Inflammatory macrophage treated with lipopolysaccharide for 1 hour (primary cell): ENCODE measurements at places on chromosomes 7 and 10.

DNA sequence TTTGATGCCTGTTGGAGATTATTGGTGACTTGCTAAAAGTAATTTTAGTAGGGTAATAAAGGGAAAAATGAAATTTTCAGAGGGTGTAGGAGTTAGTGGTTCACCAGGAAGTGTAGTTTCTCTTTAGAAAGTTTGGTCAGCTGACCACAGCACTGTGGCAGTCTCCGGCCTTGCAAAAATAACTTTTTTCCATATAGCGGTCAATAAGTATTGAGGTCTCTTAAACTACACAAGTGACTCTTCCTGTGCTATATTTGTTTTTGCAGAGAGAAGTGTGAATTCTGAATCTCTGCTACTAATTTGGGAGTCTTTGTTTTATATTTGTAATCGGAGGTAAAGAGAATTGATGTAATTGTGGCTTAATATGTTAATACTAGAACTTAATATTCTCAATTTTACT is 24.3 kb downstream of the PTPN12 start:
- peak; percentile 35 for DNase-seq

DNA sequence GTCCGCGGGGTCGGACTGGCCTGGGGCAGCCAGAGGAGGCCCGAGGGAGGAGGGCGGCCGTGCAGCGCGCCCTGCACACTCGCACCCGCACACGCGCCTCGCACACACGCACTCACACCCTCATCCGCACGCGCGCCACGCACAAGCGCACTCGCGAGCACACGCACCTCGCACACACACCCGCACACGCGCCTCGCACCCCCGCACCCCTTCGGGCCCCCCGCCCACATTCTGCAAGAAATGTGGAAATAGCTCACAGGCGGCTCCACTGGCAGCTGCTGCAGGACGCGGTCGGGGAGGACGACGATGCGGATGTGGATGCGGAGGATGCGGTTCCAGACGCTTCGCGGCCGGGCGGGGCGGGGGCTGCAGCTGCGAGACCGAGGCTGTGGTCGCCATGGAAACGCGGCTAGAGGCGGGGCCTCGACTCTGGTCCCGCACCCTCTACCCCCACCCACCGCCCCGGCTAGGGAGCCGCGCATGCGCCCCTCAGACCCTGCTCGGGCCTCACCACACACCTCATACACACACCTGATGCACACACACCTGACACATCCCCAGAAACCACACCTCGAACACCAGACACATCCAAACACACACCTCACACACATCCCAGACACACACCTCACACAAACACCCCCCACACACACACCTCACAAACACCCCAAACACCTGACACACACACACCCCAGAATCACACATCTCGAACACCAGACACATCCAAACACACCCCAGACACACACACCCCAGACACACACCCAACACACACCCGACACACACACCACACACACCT is at the start of gene CALY:
CALY (minus strand) TSS at position 320 of the 793 bp plus-strand sequence. CDS start 7,907 bp downstream, outside the sequence.
- DNase-seq: no peak

DNA sequence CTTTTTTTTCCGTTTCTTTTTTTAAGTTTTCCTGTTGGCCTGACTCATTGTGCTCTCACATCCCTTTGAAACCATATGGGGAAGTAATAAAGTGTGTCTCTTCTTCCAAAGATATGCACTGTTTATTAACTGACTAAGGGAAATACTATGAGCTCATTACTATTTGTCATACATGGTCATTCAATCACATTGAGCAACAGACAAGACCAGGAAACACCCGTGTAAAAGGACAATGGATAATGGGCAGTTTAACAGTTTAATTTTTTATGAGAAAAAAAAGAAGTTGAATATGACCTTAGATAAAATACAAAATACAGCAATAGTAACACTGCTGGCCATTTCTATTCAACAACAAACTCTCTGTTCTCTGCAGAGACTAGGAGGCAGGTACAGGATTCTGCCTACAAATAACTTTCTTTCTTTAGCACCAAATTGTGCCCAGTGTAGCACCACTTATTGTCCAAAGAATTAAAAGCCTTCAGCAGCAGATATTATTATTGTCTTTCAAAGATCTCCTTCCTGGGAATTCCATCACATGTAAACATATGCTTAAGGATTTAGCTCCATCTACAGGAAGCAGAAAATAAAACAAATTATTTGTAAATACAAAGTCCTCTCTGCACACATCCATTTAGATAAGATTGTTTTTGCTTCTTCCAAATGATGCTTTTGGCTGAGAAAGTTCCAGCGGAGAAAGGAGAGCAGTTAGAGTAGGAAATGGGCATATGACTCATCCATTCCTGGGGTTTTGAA is 55.0 kb upstream of the AKR1E2 start:
- peak; percentile 94 for DNase-seq

DNA sequence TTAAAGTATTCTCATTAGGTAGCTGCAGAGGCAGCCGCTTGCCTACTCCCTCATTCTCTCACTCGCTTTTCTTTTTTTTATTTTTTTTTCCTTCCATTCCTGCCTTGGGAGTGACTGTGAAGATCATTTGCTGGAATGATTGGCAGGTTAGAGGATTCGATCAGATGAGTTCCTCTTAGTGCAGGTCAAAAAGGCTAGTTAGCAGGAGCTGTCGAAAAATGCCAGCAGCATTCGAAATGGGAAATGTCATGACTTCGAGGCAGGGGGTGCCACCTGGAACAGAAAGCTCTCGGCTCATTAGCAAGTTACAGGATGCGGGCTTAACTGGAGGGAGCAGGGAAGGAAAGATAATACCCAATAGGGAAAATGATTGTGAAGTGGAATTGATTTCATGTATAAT is 137.5 kb upstream of the FZD1 start:
- DNase-seq: no peak

GRCh38 chr10:71471957-71472365 is 75.2 kb downstream of the CDH23 start:
- no peak for DNase-seq

- DNase-seq: no peak
Observed at GRCh38 chr7:133698127-133698526, 429.0 kb upstream of the LRGUK start.

DNA sequence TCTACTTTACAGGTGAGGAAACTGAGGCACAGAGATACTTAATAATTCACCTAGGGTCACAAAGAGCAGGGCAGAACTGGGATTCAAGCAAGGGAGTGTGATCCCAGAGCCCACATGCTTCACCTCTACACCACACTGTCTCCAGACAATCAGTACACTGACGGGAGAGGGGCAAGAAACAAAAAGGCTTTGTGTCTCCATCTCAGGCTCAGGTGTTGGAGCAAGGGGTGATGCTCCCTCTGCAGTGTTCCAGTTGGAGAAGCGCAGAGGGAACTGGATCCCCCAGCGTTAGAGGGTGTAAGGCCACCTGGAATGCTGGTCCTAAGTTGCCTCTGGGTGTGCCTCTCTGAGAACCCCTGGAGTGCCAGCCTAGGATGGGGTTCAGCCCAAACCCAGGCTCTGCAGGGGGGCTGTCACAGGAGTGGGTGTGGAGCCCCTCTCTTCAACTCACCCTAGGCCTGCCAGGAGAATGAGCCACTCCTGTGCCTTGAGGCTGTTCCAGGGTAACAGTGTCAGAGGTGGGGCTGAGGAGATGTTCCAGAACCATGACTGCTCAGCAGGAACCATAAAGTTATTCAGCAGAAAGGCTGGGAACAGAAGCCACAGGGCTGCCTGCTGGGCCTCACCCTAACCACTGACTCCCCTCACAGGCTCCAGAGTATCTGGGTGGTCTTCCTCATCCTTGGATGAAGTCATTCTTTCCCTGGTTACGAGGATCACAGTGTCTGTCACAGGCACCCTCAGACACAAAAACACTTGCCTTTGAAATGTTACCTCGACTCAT is 5.5 kb downstream of the RBP4 start:
- DNase-seq: no peak

DNA sequence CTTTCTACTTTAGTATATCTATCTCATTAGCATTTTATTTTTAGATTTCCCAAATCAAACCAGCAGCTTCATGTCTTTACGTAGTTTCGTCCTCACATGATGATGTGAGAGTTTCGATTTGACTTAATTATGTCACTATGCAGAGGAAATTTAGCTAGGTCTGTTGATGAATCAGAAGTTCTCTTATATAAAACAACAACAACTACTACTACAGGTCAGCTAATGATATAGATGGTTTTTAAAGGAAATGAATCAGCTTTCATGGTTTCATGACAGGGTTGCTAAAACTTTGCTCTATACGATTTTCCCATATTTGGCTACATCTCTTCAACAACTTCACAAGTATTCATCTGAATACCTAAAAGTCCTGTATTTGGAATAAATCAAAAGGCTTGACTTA is 28.6 kb downstream of the JAZF1 start:
- DNase-seq: peak; percentile 59

DNA sequence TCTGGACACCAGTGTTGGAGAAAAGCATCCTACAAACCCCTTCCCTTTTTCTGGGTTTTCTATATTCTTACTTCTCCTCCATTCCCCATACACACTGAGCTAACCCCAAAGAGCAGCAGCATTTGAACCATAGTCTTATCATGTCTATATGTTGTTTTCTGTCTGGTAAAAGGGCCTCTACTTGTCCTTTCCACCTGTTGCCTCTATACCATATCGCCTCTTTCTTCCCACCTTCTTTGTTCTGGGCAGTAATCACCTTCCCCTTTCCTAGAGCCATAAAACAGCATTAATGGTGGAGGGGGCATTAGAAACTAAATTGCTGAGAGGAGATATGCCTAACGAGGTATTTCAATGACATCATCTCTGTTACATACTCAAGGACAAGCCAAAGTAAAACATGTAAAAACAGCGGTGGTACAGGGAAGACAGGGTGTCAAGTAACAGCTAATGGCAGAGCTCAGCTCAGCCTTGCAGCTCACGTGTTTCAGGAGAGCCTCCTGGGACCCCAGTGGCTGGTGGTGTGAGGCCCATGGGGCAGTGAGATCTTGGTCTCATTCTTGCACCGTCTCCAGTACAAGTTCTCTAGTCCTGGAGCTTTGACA is 20.6 kb downstream of the NPY start:
- DNase-seq: no peak

DNA sequence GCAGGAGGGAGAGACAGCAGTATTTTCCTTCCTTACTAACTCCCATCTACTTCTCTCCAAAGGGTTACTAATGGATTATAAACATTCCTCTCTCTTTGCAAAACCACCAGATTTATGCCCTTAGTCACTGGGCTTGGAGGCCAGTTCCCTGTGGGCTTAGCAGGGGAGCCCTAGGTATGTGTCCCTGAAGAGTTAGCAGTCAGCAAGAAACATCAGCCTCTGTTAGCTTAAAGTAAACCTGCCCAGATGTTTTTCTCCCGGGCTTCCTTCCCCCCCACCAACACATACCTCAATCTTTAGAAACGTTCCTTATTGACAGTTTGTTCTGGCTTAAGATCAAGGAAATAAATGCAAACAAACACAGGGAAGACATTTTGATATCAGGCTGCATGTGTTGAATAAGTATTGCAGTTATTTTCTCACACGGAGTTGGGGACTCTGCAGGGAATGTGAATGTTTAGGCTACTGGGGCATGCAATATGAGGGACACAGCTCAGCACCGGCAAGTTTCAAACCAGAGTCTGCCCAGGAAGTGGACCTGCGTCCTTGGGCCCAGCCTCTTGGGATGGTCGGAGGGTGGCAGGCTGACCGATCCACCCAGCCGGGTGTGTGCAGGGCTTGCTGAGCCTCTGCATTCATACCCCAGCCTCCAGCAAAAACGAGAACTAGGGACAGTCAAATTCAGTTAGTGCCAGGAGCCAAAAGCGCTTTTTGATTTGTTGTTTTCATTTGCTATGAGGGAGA is 252.0 kb upstream of the GRB10 start:
- DNase-seq: no peak

DNA sequence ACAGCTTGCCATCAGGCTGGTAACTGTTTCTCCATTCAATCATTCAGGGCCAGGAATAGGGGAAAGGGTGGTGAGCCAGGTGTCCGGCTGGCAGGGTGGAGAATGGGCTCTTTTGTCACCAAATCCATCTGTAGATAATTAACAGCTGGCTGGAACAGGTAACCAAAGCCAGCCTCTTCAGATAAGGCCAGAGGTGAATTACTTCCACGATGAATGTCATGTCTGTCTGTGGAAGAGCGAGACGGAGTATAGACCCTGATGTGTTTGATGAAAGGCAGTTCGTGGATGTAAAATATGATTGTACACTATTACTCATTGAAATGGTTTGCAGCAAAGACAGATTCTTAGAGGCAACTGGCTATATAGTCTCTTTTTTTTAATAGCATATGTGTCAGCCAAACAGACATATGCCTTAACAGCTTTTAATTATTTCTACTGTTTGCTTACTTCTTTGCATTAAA is 149.8 kb downstream of the KLF6 start:
- DNase-seq: no peak

GRCh38 chr7:141649865-141650634 is 51.9 kb downstream of the DENND11 start:
- DNase-seq: no peak
